ENCODE measurements at places on chromosomes 1 and 21. TPM values are rescaled to one million over a fixed set of nuclear protein-coding genes. Genes with fewer than 3 reads are reported as not detected.

DNA sequence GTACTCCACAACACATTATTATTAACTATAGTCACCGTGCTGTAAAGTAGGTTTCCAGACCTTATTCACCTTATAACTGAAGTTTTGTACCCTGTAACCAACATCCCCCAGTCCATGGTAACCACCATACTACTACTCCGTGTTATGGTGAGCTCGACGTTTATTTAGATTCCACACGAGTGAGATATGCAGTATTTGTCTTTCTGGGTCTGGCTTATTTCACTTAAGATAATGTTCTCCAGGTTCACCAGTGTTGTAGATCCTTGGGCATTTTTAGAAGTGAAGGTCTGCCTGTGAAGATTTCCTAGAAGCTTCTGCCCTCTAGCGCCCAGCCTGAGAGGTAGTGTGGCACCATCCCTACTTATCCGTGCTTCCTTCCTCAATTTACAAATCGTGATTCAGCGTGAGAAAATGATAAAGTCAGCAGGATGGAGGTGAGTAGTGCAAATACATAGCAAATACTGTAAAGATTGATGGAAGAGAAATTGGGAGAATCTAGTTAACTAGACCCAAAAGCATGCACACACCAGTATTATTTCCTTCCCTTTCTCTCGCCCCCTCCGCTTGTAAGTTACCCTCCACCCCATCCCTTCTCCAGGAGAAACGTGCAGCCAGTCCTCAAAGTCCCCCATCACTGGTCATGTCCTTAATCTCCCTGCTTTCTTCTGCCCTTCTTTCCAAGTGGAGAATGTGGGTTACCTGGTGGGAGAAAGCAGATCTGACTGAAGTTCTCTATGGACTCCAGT lies 36.0 kb upstream of the DISC1 start:
- no peak for DNase-seq

RRP15 gene
- 27.4 TPM for polyA plus RNA-seq

GRCh38 chr1:239676522-239677273 lies 290.3 kb downstream of the CHRM3 start:
- no peak for DNase-seq

DENND2D gene
- polyA plus RNA-seq, result 18.9 TPM

- DNase-seq, result peak; percentile 55
Measured at GRCh38 chr1:222040121-222040805, 298.4 kb upstream of the DUSP10 start.

ALX3 gene
- not detected for polyA plus RNA-seq

KRTAP19-6 gene
- polyA plus RNA-seq, result not detected

TDRD10 gene
- polyA plus RNA-seq, result 1.4 TPM

DNA sequence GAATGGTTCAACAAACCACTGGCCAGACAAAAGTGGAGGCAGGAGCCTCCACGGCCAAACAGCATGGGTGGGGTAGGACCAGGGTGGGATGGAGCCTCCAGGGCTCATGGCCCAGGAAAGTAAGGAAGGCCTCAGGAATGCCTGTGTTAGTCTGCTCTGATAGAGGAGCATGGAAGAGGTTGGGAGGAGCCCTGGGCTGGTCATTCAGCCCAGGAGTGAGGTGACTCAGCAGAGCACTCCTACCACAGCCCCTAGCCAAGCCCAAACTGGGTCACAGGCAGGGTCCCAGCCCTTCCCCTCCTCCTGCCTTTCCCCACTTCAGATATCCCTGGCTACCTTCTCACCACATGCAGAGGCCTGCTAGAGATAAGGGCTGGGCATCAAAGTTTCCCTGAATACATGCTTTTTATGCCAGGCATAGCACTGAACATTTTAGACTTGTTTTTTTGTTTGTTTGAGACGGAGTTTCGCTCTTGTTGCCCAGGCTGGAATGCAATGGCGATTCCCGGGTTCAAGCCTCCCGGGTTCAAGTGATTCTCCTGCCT lies 3.1 kb upstream of the SHISA4 start:
- DNase-seq, result no peak

- DNase-seq, result no peak
Measured at GRCh38 chr1:95699149-95699953, 465.3 kb downstream of the RWDD3 start.

DNA sequence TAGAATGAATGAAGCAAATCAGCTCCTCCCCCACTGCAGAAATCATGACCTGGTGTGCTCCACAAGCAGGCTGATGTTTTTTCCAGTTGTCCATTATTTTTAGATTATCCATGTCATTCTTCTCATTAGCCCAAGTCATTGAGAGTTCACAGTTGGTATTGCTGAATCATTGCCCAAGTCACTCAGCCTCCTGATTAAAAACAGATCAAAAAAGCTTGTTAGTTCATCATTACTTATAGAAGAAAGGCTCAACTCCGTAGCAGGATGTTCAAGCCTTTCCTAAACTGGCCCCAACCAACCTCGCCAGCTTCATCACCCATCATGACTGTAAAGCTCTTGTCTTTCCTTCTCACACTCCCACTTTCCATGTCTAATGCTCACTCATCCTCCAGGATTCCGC lies 161.3 kb upstream of the CTTNBP2NL start:
- DNase-seq, result no peak

DNA sequence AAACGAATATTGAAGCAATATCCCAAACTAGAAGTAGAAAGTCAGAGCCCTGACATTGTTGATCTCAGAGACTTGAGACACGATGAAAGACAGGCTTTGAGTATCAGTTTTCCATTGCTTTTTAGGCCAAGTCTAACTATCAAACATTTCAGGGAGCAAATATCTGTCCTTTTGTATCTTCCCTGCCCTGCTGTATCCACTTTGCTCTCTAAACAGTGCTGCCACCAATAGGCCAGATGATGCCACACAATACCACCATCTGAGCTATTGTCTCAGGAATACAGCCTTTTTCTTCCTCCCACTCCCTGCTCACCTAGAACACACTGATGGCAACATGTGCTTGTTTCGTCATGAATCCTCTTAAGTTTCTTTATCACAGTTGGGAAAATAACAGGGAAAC lies 62.6 kb upstream of the SPAG17 start:
- DNase-seq, result no peak

DNA sequence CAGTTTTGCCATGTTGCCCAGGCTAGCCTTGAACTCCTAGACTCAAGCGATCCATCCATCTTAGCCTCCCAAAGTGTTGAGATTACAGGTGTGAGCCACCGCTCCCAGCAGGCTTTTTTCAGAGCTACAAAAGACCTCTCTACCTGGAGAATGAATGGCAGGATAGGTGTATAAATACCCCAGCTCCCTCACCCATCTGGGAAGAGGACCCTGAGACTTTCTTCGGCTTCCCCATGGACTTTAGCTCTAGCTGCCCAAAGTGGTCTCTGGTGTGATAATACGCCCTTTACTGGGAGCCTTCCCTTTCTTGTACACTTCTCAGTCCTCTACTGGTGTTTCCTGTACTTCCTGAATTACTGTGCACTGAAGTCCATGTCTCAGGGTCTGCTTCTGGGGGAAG lies 60.6 kb downstream of the PTP4A2 start:
- DNase-seq, result no peak

DNA sequence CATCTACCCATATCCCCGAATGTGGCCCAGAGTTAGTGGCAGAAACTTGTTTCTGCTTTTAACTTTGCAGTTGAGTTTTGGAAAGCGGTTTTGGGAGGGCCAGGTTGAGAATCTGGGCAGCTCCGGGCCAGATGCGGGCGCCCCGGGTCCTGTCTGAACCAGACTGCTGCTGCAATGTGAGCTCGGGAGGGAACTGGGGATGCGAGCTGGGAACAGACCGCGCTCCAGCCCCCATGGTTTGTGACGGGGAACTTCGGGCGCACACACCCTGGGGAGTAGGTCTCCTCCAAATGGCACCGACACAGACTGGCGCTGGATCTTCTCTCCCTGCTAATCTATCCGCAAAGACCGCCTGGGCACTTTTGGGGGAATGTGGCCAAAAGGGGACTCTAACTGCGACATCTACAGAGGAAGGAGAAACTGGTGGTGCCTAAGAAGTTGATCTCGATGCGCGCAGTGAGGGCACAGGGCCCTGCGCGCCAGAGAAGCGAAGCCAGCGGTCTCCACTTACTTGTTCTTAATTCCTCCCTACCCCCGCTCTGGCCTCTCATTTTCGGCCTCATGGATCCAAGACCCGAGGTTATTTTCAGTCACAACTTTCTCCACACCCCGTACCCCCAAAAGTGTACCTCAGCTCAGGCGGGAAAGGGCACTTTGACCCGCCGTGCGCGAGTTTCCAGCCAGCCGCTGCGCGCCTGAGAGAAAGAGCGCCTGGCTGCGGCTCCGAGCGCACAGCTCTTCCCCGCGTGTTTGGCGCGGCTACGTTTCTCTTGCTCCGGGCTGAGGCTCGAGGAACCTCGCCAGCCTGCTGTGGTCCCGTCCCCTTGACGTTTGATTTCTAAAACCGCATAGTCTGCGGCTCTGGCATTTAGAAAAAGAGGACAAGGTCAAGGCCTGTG lies 411.0 kb upstream of the ESRRG start:
- DNase-seq, result no peak

ADIPOR1 gene
- polyA plus RNA-seq, result 77.5 TPM

- DNase-seq, result no peak
Measured at GRCh38 chr1:109895720-109896504, 14.7 kb upstream of the CSF1 start.
